ENCODE measurements at places on chromosomes 16 and 17. TPM values are rescaled to one million over a fixed set of nuclear protein-coding genes. Genes with fewer than 3 reads are reported as not detected.
A peak's percentile ranks its signal among the peaks of the same experiment; 100 is the strongest.

The CAMKK1 gene
- 10.1 TPM for total RNA-seq

The CAPNS2 gene
- 0.26 TPM for total RNA-seq

The KRT222 gene
- total RNA-seq, result not detected

The KRT36 gene
- not detected for total RNA-seq

The NACA2 gene
- not detected for total RNA-seq

The TMEM208 gene
- total RNA-seq, result 36.6 TPM

The KRTAP9-2 gene
- total RNA-seq, result not detected

The TIMM22 gene
- total RNA-seq, result 17.2 TPM

The CCL23 gene
- not detected for total RNA-seq

The CFAP97D1 gene
- total RNA-seq, result 0.12 TPM

DNA sequence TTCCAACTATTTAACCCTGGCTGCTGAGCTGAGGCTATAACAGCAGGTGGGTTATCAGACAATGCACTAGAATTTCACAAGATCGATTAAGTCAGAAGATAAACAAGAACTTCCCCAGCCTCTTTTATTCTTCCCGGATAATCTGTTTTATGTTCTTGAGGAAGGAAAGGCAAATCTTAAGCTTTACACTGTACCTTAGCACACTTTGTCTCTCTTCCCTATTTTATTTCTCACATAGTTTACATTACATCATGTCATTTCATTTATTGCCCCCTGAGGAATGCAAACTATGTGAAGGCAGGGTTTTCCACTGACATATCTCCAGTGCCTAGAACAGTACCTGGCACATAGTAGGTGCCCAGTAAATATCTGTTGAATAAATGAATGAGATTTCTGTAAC is 139.6 kb downstream of the SKAP1 start:
- 0 out of 2 replicates have a peak, but pooled peaks cover 2% of the 10 kb centered on the region for H3K27me3 ChIP-seq
- H3K27ac ChIP-seq, result no peak overlapping the region
- H3K4me1 ChIP-seq, result peaks cover 8% of the 10 kb centered on the region
- H3K36me3 ChIP-seq, result no peaks in the 10 kb centered on the region

DNA sequence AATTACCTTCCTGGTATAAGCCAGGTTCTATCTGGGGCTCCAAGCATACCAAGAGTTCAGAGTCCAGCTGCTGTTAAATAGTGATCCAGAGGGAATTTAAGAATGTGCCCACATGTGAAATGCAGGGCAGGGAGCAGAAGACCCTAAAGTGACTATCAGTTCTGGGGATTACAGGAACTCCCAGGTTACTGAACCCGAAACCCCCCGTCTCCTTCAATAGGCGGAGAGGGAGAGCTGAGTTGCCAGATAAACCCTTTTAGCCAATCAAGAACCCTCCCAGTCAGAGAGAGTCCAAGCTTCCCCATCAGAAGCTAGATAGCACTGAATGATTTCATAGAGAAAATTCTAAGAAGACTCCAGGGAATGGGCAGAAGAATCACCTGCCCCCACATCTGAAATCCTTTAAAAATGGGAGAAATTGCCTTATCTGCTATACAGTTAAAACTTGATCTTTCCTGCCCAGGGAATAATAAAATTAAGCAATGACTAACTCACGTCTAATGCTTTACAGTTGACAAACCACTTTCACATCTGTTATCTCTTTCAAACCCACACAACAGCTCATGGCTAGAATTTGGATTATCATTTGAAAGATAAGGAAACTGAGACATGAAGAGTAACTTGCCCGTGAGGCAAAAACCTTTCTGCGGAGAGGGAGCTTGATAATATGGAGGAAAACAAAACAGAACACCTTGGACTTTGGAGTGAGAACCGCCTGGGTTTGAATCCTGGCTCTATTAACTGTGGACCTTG is 10.2 kb downstream of the NOG start:
- H3K36me3 ChIP-seq, result no peaks in the 10 kb centered on the region
- H3K27me3 ChIP-seq, result no peaks in the 10 kb centered on the region
- no peak overlapping the region for H3K4me3 ChIP-seq
- peaks cover 6% of the 10 kb centered on the region for H3K4me1 ChIP-seq
- DNase-seq, result no peak
- H3K27ac ChIP-seq, result no peak overlapping the region

DNA sequence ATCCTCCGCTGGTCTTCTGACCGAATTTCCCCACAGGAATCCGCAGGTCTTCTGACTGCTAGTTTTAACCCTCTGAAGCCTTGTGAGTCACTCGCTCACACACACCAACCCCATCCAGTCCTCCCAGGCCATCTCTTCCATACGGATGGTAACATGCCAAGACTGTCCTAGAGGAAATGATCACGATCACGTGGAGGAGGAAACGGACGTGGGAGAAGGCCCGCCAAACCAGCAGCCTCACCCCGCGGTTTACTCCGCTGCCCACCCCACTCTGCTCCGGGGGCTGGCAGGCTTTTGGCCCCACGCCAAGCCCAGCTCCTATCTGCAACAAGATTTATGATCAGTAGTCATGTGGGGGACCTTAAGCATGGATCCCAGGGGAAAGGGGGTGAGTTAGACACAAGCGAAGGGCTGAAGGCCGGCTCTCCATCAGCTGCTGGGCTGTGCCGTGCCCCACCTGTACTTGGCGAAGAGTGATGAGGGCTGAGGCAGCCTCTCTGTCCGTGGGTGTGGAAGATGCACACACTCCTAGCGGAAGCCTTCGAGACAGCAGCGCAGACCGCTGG is 1.5 kb upstream of the FAAP100 start:
- H3K4me3 ChIP-seq, result peak overlapping the region; percentile 77
- peaks cover 41% of the 10 kb centered on the region for H3K4me1 ChIP-seq
- H3K27ac ChIP-seq, result peak overlapping the region; percentile 64
- peak; percentile 89 for DNase-seq
- H3K27me3 ChIP-seq, result no peaks in the 10 kb centered on the region
- H3K36me3 ChIP-seq, result peaks cover 15% of the 10 kb centered on the region

DNA sequence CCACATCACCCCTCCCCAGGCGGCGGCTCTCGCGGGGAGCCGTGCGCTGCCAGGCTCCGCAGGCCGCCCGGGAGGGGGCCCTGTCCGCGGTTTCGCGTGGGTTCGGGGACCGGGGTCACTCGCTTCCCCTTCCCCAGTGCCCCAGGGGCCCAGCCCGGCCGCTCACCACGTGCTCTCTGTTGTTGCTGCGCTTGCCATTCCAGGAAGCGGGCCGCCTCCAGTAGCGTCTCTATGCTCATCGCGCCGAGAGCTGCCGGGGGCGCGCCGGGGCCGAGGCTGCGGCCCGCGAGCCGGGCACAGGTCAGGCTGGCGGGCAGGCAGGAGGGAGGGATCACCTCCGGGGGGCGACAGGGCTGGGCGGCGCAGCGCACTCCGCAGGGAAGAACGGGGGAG is 390 bp downstream of the MNT start:
- peaks cover 56% of the 10 kb centered on the region for H3K4me1 ChIP-seq
- no peaks in the 10 kb centered on the region for H3K27me3 ChIP-seq
- H3K27ac ChIP-seq, result peak overlapping the region; percentile 95

- H3K4me1 ChIP-seq, result peaks cover 17% of the 10 kb centered on the region
- H3K27me3 ChIP-seq, result no peaks in the 10 kb centered on the region
- H3K36me3 ChIP-seq, result no peaks in the 10 kb centered on the region
- no peak overlapping the region for H3K27ac ChIP-seq
- no peak overlapping the region for H3K4me3 ChIP-seq
Measured at GRCh38 chr17:57666946-57667345, 78.2 kb downstream of the CCDC182 start.

- H3K4me3 ChIP-seq, result no peak overlapping the region
- no peak for DNase-seq
- H3K27ac ChIP-seq, result no peak overlapping the region
- H3K4me1 ChIP-seq, result no peaks in the 10 kb centered on the region
- H3K27me3 ChIP-seq, result no peaks in the 10 kb centered on the region
Measured at GRCh38 chr16:17135439-17135838, 335.3 kb downstream of the XYLT1 start.

DNA sequence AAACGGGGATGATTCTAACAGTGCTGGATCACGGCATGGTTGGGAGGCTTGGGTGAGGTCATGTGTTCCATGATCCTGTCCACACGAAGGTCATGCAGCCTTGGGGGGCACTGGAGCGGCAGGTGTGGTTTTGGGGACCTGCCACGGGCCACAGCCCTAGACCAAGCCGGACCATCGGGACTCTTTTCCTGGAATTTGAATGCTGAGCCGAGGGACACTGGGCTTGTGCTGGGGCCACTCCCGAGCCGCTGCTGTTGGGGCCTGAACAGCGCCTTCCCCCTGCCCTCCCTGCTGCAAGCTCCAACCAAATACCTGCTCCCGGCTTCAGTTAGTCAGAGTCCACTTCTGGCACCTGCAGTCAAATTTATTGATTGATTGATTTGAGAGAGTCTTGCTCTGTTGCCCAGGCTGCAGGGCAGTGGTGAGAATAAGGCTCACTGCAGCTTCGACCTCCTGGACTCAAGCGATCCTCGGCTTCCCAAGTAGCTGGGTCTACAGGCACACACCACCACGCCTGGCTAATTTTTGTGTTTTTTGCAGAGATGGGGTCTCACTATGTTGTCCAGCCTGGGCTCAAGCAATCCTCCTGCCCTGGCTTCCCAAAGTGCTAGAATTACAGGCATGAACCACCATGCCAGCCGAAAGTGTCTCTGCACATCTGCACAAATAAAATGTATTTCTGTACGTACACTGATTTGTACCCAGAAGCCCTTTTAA is 37.2 kb upstream of the SLC38A10 start:
- no peak overlapping the region for H3K4me3 ChIP-seq
- DNase-seq, result no peak
- H3K27ac ChIP-seq, result no peak overlapping the region
- peaks cover 40% of the 10 kb centered on the region for H3K4me1 ChIP-seq

DNA sequence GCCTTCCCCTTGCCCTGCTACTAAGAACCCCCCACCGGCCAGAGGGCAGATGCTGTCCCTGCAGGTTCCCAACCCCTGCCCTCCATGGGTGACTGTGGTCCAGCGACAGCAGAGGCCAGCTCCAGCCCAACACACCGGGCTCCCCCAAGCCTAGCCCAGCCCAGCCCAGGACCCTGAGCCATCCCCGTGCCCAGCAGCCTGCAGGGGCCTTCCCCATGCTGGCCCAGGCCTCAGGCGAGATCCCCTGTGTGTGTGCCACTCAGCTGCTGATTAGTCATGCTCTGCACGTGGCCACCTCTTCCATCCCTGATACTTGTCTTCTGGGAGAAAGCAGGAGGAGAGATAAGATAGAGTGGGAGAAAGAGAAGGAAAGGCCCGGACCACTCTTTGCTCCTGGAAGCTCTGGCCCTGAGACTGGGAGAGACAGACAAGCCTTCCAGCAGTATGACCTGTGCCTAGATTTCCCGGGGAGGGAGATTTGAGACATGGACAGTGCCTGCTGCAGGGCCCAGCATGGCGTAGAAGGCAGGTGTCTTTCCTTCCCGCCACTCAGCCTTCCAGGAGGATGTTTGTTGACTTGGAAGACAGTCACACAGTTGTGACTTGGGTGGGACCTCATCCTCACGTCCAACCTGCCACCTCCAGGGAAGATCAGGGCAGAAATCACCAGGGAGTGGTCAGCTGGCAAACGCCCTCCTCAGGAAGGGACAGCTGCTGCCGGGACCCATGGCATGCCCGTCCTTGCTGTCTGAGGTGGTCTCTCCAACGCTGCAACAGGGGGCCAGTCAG is 41.3 kb upstream of the RASD1 start:
- no peak for DNase-seq
- peaks cover 20% of the 10 kb centered on the region for H3K4me1 ChIP-seq
- H3K27me3 ChIP-seq, result no peaks in the 10 kb centered on the region
- H3K36me3 ChIP-seq, result no peaks in the 10 kb centered on the region
- H3K27ac ChIP-seq, result no peak overlapping the region

DNA sequence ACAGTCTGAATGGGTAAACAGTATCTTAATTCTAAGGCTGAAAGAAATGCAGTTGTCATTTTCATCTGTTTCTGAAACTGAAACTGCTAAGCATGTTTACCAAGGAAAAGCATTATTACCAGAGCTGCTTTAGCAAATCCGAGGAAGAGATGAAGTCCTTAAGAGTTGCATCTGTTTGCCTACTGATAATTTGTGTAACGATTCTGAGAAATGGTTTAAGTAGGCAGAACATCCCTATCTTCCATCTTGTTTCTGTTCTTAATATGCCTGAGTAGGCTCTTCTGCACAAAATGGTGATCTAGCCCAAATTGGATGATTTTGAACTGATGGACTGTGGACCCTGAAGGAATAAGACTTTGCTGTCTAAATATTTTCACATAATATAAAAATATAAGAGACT is 34.9 kb downstream of the NUP93 start:
- H3K36me3 ChIP-seq, result peaks cover 20% of the 10 kb centered on the region
- DNase-seq, result no peak
- no peaks in the 10 kb centered on the region for H3K27me3 ChIP-seq
- no peaks in the 10 kb centered on the region for H3K4me1 ChIP-seq
- H3K27ac ChIP-seq, result no peak overlapping the region

GRCh38 chr16:78292086-78292843 is 192.8 kb downstream of the WWOX start:
- H3K36me3 ChIP-seq, result no peaks in the 10 kb centered on the region
- H3K4me3 ChIP-seq, result no peak overlapping the region
- no peak for DNase-seq
- H3K27ac ChIP-seq, result no peak overlapping the region
- no peaks in the 10 kb centered on the region for H3K27me3 ChIP-seq

DNA sequence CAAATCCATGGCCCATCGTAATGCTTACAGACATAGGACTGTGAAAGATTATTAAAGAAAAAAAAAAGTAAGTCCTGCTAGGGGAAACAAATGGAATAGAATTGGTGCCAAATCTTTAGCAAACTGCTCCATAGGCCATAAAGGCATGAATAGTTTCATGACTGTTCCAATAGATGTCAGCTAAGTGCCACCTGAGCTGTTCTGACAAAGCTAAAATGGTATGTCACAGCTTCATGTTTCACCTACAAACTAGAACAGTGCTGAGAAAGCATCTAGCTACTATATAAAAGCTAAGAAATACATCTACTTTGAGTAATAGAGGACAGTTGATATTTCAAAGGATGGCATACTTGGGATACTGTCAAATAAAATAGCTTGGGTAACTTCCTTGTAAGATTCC is 771.6 kb upstream of the CA10 start:
- no peaks in the 10 kb centered on the region for H3K27me3 ChIP-seq
- no peaks in the 10 kb centered on the region for H3K36me3 ChIP-seq
- H3K4me3 ChIP-seq, result no peak overlapping the region
- no peaks in the 10 kb centered on the region for H3K4me1 ChIP-seq
- H3K27ac ChIP-seq, result no peak overlapping the region

DNA sequence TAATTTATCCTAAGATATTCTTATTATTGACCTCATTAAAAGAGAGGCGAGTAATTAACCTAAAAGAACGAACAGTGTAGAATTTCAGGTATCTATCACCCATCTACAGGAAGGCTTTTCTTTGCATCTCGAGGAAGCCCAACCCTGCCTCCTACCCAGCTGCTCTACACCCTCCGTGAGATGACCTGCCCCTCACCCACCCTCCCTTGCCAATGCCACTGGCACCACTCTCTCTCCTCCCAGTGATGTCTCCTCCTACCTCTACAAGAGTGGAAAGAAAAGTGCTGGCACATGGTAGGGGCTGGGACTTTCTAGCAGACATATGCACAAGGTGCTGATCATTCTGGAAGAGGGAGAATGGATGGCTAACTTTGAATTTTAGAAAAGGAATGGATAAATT is 22.9 kb upstream of the FOXJ1 start:
- H3K27ac ChIP-seq, result no peak overlapping the region
- H3K4me1 ChIP-seq, result no peaks in the 10 kb centered on the region
- H3K36me3 ChIP-seq, result no peaks in the 10 kb centered on the region
- no peaks in the 10 kb centered on the region for H3K27me3 ChIP-seq
- no peak overlapping the region for H3K4me3 ChIP-seq

All from PC-3 (cell line).